ENCODE measurements at places on chromosomes 5 and 9.

GRCh38 chr5:157670662-157671591 lies at the start of gene C5orf52:
Gene C5orf52, plus strand, starts transcription at chr5:157671533. Its CDS starts 82 bp downstream, at chr5:157671615.
- DNase-seq = peak; percentile 13

DNA sequence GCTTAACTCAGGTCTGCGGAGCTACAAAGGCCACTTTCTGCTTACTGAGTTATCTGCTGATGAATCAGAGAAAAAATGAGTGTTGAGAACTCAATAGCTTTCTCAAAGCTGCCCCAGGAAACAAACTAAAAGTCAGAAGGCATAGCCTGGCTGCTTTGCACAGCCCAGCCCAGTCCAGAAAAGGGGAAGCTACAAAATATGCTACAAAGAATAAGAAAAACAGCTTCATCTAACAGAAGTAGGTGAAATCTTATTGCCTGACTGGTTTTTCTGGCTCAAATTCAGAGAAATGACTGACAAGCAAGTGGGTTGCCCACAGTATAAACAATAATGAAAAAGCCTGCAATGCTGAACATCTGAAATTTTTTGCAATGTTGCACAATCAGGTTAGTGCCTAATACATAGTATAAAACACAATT lies 156.2 kb downstream of the PPP2R2B start:
- no peak for DNase-seq

GRCh38 chr5:68918306-68918705 lies 175.5 kb upstream of the SLC30A5 start:
- no peak for DNase-seq

- no peak for DNase-seq
Observed at GRCh38 chr5:54544044-54544443, 26.5 kb downstream of the SNX18 start.
